ENCODE measurements at places on chromosomes 6 and 20.

DNA sequence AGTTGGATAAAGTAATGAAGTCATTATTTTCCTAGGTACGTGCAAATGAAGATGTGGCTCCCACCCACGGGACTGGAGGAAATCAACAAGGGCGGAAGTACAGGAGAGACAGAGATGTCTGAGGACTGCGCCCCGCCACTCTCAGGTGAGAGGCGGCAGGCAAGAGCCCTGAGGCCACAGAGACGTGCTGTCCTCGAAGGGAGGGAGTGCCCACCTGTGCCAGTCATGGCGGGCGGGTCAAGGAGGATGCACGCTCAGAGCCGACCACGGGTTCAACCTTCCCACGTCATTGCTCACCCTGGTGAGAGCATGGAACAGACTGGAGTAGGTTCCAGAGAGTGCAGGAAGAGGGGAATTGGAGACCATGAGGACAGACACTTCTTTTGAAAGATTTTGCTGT lies 12.7 kb downstream of the CST8 start:
- DNase-seq = no peak

DNA sequence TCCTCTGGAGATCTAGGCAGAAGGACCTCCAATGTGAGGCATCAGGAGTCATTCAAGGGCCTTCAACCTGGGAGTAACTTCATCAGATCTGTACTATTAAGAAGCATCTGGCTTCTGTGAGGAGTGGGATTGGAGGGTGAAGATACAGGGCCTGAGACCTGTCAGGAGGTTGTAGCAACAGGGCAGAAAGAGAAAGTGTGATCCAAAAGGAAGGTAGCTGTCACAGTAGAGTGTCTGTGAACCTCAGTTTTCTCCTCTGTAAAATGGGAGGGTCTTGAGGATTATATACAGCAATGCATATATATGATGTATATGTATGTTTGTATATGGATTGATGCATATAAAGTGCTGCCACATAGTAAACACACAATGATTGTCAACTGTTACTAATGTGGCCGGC lies 2.6 kb upstream of the RPL10A start:
- DNase-seq = no peak

GRCh38 chr6:14584450-14584849 lies 466.9 kb downstream of the CD83 start:
- DNase-seq = no peak

- DNase-seq = no peak
Measured at GRCh38 chr20:47067776-47068175, 173.1 kb downstream of the EYA2 start.

- no peak for DNase-seq
Measured at GRCh38 chr6:82494367-82494766, 130.8 kb downstream of the TPBG start.

DNA sequence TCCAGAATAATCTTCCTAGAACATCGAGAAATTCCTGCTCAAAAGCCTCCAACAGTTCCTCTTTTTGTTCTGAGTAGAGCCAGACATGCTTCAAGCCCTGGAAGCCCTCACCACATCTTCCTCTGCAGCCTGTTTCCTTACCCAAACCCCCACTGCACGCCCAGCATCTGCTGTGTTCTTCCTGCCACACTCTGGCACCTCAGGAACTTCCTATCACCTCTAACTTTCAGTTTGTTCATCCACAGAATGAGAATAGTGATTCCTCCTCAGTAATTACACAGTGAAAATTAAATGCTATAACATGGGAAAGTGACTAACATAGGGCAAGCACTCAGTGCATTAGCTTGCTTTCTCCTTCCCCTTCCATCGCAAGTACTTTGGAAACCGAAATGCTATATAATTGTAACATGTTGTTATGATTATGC lies 26.3 kb downstream of the C6orf89 start:
- peak; percentile 69 for DNase-seq

GRCh38 chr20:43721097-43721428 lies 5.7 kb downstream of the GTSF1L start:
- no peak for DNase-seq

- peak; percentile 46 for DNase-seq
Measured at GRCh38 chr6:13710552-13711323, 897 bp downstream of the RANBP9 start.

GRCh38 chr6:31186052-31186734 lies 15.7 kb upstream of the POU5F1 start:
- no peak for DNase-seq

DNA sequence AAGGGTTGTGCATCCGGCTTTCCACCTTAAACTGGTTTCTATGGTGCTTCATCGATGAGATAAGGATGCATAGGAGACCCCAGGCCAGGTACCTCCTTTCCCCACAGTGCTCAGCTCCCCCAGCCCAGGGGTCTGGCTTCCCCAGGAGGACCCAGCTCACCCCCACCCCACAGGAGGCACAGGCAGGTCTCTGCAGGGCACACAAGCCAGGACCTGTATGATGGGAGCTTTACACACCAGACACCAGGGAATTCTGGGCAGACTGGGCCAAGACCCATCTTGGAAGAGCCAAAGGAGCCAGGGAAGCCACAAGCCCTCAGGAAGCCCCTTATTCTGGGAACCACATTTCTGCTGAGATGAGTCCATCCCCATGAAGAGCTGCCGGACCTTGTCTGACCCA lies 29.6 kb downstream of the UBD start:
- DNase-seq = no peak

GRCh38 chr20:44738813-44739477 lies 6.7 kb upstream of the KCNK15 start:
- DNase-seq = peak; percentile 54

GRCh38 chr6:158016571-158017383 lies 35.1 kb downstream of the SYNJ2 start:
- no peak for DNase-seq

- no peak for DNase-seq
Measured at GRCh38 chr6:35017411-35018181, 123.5 kb downstream of the TCP11 start.

- no peak for DNase-seq
Measured at GRCh38 chr6:32589596-32590449, at the start of gene HLA-DRB1. HLA-DRB1 (minus strand) TSS chr6:32589848; CDS start chr6:32589742, 106 bp downstream.

DNA sequence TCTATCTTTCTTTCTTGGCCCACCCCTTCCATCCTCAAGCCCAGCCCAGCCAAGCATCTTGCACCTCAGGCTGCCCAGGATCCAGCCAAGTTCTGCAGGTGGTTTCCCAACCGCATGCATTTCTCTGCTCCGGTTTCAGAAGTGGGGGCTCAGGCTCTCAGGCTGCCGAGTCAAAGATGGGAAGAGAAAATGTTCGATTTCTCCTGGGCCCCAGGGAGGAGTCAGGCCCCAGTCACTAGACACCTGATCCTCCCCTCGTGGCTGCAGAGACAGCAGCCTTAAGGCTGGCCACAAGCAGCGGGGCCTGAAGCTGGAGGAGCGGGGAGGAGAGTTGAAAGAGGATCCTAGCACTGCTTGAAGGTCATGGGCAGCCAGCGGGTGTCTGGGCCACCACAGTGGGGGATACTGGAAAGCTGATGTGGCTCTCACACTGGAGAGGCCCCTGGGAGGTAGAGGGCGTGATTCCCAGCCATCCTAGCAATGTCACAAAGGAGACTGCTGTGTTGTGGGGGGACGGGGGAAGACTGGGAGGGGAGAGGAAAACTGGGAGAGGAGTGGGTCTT lies 42.2 kb upstream of the ZFAND3 start:
- DNase-seq = no peak

GRCh38 chr6:7239590-7239948 lies 73.4 kb downstream of the SSR1 start:
- DNase-seq = no peak

DNA sequence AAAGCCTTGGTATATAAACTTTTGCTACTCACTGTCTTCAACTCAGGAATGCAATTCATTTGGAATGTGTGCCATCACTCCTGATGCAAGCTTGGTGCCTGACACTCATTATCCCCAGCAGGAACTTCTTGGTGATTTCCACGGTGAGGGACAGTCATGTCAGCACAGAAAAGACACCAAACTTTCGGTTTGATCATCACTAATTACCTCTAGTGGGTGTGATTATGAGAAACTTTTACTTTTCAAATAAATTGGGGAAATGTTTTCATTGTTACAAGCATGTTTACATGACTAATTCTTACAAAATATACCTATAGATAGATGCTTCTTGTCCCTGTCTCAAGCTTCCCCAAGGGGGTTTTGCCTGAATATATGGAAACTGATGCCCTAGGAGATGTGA lies 40.9 kb downstream of the RPP40 start:
- no peak for DNase-seq

DNA sequence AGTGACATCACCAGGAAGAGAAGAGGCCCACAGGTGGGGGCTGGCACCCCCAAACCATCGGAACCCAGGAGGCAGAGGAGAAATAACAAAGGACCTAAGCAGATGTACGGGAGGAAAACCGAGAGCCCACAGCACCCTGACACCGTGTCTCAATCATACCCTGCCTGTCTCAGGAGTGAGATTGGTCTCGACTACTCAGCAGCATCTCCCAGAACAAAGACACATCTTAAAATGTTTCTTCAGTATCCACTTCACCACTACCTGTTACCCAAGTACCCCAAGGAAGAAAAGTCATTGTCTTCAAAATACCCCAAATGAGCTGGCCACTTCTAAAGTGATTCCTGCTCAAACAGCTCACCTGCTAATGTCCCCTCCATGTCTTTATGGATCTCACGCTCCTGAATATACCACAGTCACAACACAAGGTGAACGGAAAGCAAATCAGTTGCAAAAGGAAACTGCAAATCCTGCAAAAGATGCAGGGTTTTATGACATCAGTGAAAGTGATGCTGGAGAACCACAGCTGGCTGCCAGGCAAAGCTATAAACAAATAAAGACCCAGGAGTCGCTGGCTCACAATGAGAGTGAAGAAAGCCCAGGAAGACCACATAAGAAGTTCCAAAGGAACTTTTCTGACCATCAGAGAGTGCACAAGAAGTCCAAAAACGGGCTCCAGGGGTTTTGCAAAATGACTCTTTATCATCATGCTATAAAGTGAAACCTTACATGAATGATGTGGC lies 44.1 kb downstream of the PREX1 start:
- DNase-seq = no peak

DNA sequence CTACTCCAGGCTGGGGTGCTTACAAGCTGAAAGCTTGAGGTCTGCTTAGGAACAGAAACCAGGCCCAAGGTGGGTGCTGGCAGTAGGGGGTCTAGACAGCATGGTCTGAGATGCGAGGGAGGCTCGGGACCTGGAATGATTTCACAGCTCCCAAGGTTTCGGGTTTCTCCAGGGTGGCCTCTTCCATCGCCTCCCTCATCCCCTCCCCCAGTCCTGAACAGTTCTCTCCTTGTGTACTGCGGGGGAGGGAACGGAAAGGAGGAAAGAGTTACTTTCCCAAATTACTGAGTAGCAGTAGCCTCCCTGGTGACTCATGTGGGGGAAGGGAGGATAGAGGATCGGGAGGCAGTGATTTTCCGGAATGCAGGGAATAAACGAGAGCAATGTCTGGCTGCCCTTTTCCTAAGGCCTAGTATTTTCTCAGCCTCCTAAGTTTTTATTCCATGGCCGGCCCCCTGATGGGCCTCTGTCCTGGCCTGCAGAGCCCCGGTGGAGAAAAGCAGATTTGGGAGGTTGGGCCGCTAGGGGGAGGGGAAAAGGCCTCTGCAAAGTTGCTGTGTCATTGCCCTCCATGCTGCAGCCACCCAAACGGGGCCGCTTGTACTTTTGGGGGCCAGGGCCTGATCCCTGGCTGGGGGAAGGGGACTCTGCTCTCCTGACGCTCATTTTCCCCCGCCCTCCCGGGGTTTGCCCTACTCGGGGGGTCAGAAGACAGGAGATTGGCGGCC lies 1.5 kb downstream of the BRD2 start:
- peak; percentile 76 for DNase-seq

GRCh38 chr6:144590532-144590931 lies 305.4 kb downstream of the UTRN start:
- no peak for DNase-seq

GRCh38 chr6:53026526-53026925 lies 31.4 kb upstream of the GSTA4 start:
- no peak for DNase-seq

- DNase-seq = no peak
Measured at GRCh38 chr6:66538551-66539135, 831.6 kb upstream of the EYS start.

GRCh38 chr6:819122-819521 lies 126.2 kb upstream of the EXOC2 start:
- no peak for DNase-seq

DNA sequence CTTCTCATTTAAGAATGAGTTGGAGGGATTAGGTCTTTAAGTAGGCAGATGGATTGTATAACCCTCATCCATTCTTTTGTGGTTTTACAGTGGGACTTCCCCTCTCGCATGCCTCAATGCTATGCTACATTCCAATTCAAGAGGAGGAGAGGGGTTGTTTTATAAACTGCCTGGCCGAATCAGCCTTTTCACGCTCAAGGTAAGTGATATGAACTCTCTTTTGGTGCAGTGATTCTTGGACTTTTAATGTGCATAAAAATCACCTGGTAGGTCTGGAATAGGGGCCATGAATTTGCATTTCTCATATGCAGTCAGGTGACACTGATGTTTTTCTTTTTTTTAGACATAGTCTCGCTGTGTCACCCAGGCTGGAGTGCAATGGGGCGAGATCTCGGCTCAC lies 10.8 kb downstream of the ASXL1 start:
- DNase-seq = no peak

DNA sequence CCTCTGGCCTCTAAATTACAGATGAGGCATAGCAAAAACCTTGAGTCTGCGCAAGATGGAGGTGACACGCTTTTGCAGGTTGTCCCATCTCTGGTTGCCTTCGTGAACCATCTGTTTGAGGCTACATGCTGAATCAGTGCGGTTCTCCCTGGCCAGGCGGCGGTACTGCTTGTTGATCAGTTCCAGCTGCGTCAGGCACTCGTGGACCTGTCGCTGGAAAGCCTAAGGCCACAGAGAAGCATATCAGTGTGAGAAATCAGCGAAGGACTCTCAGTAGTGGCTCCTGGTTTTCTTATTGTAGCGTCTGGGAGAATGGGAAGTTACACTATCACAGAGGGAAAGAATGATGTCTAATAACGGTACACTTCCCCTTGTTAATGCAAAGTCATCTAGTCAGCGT lies 344.4 kb downstream of the ESR1 start:
- no peak for DNase-seq

GRCh38 chr6:36984581-36985416 lies 1.2 kb downstream of the MTCH1 start:
- DNase-seq = peak; percentile 72

- DNase-seq = no peak
Measured at GRCh38 chr6:16544006-16544405, 217.3 kb downstream of the ATXN1 start.

DNA sequence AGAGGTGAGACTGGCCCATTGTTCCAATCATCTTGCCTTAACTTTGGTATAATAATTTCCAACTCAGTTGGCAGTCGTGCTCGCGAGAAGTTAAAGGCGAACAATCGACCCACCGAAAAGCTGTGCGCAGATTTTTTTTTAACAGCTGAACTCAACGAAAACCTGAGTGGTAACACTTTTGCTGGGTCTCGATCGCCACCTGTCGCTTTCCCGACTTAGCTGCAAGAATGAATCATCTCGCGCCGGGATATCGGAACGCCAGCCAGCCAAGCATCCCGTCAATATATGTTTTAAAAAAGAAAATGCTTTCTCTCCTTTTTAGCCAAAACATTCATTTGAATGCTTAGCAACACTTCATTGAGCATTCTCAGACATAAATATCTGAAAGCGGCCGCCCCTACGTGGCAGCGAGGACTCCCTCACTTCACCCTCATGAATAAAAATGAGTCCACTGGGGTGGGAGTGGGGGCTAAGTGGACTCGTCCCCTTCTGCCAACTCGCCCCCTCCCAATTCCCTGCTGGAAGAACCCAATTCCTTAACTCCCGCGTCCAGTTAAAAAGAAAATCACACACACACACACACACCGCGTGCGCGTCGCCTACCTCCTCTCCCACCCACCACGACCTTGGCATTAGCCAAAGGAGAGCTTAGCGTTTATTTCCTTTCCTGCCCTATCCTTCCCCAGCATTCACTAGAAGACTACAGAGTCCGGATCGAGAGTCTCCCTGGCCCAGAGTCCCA lies 1.5 kb downstream of the COL12A1 start:
- DNase-seq = peak; percentile 33
